DMS 273 treated with DMSO at 0.1 percent for 48 hours (cell line): ENCODE measurements at places on chromosomes 16 and 17.
A peak's percentile ranks its signal among the peaks of the same experiment; 100 is the strongest.

DNA sequence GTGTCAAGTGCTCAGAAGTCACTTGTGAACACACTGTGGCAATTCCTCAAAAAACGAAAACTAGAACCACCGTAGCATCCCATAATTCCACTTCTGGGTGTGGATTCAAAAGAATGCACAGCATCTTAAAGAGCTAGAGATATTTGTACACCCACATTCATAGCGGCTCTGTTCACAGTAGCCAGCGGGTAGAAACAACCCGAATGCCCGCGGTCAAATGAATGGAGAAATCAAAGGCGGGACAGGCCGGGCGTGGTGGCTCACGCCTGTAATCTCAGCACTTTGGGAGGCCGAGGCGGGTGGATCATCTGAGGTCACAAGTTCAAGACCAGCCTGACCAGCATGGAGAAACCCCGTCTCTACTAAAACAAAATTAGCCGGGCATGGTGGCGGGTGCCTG is 337.5 kb downstream of the SEC14L1 start:
- no peak for DNase-seq

DNA sequence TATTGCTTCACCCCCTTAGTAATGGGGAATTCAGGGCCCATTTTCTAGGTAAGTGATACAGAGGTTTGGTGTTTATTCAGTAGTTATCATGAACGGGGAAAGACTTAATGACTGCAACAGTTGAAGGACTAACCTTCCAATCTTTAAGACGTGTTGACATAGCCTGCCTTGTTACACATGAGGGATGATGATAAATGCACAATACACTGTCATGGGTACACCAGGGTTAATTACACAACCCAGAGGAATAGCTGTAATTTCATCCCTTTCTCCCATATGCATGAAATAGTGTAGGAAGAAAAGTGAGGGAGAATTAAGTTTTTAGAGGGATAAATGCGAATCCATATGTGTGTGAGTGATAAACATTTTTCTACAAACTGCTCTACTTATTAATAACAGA is 10.7 kb downstream of the MYH4 start:
- DNase-seq, result no peak

GRCh38 chr16:70689970-70690891 is 4.4 kb upstream of the MTSS2 start:
- DNase-seq, result peak; percentile 40

- DNase-seq, result peak; percentile 31
Measured at GRCh38 chr17:56009795-56010651, 143.3 kb upstream of the ANKFN1 start.

DNA sequence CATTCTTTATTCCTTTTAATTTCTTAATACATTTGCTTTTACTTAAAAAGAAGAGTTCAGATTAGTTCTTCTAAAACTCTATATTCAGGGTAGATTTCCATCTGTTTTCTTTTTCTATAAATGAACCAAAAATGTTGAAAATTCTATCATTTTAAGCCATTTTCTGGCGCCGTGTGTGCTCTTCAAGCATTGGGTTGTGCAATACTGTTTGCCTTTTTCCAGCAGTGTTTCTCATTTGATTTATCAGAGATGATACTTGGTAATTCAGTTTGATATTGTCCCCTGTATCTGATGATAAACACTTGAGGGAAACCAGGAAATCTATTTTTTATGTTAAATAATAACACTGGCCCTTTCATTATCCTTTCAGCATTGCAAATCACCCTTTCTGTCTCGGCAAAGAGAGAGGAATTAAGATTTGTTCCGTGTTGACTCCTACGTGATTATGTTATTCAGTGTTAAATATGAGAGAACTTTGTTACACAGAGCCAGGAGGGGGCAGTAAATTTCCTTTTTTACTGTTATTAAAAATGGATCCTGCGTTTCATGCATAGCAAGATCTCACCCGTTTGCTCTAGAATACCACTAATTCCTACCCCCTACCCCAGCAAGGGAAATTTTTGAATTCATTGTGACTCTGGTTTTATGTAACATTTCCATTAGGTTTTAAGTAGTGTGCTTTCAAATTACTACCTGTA is 606.9 kb upstream of the RBFOX1 start:
- no peak for DNase-seq

DNA sequence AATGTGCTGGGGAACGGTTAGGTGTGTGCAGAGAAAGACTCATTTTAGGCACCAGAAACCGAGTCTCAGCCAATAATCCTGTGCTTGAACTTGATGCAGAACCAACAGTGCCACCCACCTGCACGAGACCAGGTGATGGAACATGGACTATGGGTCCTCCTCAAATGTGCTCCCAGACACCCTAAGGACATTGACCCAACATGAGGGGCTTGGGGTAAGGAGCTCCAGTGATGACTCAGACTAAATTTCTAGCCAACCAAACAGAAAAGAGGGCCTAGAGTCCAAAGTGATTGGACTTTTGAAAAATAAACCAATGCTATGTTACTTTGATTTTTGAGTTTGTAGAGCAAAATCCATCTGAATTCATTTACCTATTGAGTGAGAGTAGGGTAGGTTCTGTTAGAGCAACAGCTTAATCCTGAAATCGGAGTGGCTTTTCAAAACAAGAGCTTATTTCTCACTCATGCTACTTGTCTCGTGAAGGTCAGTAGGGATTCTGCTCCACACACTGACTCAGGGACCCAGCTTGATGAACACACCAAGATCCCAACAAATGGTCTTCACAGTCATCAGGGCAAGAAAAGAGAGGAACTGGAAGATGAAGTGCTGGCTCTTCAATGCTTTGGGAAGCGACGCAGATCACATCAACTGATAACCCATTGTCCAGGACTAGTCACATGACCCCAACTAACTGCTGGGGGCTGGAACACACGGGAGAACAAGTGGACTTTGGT is 21.8 kb downstream of the FAM20A start:
- DNase-seq, result no peak
